ENCODE measurements at places on chromosomes 5 and 9. TPM values are rescaled to one million over a fixed set of nuclear protein-coding genes. Genes with fewer than 3 reads are reported as not detected.
A peak's percentile ranks its signal among the peaks of the same experiment; 100 is the strongest.

DNA sequence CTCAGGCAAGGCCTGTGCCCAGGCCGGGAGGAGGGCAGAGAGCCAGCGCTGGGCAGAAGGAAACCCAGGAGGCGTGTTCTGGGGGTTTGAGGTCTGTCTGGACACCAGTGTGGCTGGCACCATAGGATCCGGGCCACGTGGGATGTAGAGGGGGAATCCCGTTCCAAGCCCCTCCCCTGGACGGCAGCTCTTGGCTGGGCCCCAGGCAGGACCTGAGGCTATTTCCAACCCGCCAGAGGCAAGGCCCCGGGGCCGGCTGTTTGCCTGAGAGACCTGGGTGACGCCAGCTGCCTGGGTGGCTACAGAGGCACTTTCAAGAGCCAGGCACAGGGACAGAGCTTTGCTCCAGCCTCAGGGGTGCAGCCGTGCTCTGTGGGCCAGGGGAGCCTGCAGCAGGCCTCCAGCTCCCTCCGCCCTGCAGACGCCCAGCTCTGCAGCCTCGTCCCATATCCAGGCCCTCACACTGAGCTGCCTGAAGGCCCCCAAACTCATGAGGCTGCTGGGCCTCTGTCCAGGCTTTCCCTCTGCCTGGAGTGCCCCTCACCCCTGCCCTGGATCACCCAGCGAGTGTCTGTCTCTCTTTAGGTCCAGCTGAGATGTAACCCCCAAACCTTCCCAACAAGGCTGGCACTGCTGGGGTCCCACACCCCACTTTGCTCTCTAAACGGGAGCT lies 56.6 kb upstream of the EGFL7 start:
- DNase-seq, result peak; percentile 60

DNA sequence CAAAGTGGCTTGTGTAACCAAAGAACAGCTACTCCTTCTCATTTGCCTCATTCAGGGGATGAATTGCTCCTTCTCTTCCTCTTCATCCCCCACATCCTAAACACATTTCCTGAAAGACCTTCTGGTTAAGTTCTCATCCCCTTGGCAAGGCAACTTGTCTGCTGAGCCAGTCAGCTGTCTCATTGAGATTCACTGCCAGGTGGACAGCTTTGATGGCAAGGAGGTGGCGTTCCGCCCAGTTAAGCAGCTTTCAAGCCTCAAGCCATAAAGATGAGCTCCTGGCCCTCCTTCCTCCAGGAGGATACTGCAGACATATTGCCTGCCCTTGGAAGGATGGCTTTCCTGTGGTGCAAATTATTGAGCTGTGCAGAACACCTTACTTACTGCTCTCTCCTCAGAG lies 448.6 kb upstream of the MPDZ start:
- no peak for DNase-seq

- no peak for DNase-seq
Measured at GRCh38 chr9:69885474-69885929, 64.9 kb downstream of the CFAP95 start.

GRCh38 chr5:94815313-94816039 lies 197.0 kb downstream of the SLF1 start:
- no peak for DNase-seq

DNA sequence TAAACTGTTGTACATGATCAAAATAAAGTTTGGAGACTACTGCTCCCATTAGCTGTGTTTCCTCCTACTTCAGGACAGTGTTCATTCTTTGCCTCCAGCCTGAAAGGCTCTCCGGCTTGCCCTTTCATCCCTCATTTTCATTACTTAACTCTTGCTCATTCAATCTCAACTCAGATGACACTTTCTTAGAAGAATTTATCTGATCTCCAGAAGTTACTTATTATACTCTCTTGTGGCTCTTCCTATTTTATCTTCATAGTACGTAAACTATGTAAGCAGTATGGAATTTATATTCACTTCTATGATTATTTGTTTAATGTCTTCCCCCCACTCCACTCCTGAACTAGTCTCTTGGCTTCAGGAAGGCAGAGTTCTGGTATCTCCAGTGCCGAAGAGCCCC lies 1737.9 kb upstream of the C9orf72 start:
- DNase-seq, result no peak

DNA sequence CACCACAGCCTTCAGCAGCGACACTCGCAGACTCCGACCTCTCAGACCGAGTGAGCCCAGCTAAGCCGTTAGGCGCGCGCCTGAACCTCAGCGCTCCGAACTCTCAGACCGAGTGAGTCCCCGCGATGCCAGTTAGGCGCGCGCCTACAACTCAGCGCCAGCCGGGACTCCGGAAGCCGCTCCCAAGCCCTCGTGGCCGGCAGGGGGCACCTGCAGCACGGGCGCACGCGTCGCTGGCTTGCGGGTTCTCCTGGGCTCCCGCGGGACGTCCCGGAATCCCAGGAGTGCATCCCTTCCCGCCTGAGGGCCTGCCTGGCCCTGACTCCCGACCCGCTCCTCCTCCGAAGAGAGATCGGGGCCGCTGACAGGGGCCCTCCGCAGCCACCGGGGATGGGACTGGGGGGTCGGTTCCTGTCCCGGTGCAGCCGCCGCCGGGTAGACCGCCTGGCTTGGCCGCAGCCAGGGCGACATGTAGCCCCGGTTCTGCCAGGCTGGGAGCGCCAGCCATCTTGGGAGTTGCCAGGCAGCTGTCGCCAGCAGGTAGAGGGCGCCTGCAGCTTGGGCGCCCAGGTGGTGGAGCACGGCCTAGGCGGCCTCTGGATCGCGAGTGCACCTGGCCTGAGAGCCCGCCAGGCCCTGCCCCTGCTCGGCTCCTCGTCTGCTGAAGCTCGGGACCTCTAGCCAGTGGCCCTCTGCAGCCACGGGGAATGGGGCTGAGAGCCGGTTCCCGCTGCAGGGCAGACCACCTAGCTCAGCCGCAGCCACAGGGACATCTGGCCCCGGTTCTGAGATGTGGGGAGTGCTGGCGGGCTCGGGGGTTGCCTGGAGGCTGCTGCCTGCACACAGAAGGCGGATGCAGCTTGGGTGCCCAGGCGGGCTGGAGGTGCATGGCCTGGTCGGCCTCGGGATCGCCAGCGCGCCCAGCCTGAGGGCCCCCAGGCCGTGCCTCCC lies at the start of gene ANKRD18A:
Gene ANKRD18A, minus strand, starts transcription at position 114 of the 951 bp plus-strand sequence. CDS start 311 bp downstream, outside the sequence.
- DNase-seq, result peak; percentile 95

GRCh38 chr5:69189162-69190086 lies at the start of gene CENPH:
Gene CENPH (plus strand): TSS chr5:69189583. CDS start chr5:69189635, 52 bp downstream.
- DNase-seq, result peak; percentile 89

- DNase-seq, result no peak
Measured at GRCh38 chr9:17121264-17121663, 13.6 kb upstream of the CNTLN start.

DNA sequence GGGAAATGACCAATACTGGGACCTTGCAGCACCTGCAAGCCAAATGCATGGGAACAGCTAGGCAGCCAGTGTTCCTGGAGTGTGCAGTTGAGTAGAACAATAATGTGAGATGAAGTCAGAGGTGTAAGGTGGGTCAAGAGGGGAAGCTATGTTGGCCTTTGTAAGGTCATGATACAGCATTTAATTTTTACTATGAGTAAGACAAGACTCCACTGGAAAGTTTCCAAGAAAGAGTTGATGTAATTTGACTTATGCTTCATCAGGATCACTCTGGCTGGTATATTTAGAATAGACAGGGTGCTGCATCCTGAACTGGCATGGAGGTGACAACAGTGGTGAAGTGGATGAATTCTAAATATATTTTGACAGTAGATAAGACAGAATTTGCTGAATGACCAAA lies 744.8 kb downstream of the KCTD16 start:
- DNase-seq, result no peak

GRCh38 chr9:130844044-130844451 lies 9.0 kb downstream of the ABL1 start:
- no peak for DNase-seq

DNA sequence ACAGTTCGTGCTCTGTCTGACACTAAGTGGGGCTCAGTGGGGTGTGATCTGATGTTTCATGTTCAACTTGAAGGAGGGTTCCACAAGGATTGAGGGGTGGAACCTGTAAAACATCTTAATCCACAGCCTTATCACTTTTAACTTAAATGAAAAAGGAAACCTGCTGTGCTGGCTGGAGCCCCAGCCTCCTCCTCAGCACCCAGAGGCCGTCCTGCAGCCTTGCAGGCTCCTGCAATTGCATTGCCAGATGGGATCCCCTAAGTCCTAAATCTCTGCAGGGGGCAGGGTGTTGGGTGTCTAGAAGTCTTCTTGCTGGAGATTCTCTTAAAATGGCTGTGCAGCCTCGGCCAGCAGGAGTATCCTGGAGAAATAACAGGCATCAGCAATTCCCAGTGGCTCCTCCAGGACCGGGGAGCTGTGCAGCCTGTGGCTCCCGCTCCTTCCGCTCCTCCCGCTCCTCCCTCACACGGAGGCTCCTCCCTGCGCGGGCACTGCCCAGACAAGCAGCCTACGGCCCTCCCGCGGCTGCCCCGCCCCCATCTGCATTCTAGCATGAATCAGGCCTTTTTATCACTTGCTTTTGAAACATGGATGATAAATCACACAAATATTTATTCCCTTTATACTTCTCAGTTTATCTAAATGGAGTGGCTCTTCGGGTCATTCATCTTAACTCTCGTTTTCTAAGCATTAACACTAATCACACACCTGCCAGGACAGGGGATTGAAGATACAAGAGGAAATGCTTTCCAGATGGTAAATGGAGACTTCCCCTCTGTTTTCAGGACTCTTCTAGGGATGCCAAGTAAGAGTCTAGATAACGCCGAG lies 131.0 kb downstream of the ADAMTS16 start:
- peak; percentile 89 for DNase-seq

DNA sequence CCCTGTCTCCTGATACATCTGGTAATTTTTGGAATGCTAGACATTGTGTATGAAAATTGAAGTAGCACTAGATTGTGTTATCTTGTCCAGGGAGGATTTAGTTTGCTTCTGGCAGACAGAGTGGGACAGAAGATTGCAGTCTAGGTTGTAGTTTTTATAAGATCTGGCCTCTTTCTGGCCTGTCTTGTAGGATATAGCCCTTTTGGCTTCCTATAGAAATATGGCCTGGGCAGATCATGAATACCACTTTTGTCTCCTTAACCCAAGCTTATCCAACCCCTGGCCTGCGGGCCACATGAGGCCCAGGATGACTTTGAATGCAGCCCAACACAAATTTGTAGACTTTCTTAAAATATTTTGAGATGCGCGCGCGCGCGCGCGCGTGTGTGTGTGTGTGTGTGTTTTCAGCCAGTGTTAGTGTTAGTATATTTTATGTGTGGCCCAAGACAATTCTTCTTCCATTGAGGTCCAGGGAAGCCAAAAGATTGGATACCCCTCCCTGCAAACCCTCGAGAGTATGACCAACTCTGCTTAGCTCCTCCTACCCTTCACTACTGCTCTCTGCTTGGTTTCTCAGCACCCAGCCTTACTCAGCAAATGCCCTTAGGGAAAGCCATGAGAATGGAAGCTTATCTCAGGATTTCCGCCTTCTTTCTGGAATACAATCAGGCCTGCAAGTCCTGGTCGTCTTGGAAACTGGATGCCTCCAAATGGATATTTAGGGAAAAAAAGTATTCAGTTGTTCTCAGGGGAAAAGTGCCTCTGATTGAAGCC lies 26.5 kb downstream of the ANKRD33B start:
- DNase-seq, result no peak

DNA sequence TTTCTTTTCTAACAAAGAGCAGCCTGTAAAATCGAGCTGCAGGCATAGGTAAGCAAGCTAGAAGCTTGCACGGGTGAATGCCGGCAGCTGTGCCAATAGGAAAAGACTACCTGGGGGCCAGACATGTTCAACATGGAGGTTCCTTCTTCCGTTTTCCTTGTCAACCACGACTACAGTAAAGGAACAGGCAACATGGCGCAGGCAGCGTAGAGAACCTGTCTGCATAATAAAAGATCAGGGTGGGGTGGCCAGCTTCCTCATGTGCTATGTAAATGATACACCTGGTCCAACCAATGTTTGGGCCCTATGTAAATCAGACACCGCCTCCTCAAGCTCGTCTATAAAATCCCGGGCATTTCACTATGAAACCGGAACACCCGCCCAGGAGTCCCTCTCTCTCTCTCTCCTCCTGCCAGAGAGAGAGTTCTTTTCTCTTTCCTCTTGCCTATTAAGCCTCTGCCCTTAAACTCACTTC lies 103.8 kb upstream of the LIFR start:
- DNase-seq, result no peak

- DNase-seq, result no peak
Measured at GRCh38 chr9:34689512-34689911, 1.6 kb downstream of the CCL19 start.

DNA sequence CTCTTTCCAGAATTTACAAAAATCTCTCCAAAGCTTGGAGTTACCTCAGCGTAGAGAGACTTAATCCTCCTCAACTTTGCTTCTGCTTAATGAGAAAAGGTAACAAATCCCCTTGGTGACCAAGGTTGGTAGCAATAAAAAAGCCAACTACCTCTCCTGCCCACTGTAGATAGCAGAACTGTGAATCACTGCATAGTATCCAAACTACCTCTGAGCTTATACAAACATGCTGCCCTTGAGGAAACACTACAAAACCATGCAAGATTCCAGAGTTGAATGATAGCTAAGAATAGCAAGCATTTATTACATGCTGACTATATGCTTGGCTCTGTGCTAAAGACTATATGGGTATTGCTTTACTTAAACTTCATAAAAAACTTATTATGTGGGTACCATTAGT lies 2.8 kb upstream of the ADAMTS12 start:
- DNase-seq, result no peak

GRCh38 chr9:114549697-114550330 lies 37.8 kb upstream of the ATP6V1G1 start:
- DNase-seq, result no peak

GRCh38 chr9:131578731-131579504 lies 33.6 kb downstream of the PRRT1B start:
- peak; percentile 70 for DNase-seq

DNA sequence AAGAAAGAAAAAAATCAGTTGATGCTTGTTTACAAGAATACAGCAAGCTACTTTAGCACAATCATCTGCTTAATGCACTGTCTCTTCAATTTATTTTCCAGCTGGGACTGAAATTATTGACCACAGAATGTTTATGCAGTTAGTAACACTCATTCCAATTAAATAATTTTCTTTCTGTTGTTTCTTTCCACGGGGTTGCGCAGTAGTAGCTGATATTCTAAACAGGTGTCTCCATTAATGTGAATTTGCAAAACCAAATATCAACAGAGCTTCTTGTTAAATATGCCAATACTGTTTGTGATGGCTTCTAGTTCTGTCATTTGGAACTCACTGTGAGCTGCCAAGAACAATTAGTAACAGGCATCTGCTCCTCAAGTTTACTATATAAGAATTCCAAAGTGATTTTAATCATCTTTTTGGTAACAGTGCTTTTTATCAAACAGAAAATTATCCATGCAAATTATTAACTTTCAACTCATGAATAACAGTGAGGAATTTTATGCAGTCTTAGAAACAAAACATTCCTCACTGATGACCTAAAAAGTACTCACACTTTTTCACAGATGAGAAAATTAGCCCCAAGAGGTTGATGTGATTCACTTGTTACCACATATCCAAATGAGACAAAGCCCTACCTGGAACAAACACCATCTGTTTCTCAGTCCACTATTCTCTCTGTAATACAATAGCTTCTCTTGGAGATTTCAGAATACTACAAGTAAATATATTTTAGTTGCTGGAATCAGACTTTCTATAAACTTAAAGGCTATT lies 567.6 kb upstream of the RGMB start:
- no peak for DNase-seq

The GAS1 gene
- total RNA-seq, result 5.5 TPM

The MAML1 gene
- 22.5 TPM for total RNA-seq

The ARID3C gene
- total RNA-seq, result not detected

Measured in upper lobe of left lung (tissue), 6 donors.